ENCODE measurements at places on chromosomes 3 and 15. TPM values are rescaled to one million over a fixed set of nuclear protein-coding genes. Genes with fewer than 3 reads are reported as not detected.

DNA sequence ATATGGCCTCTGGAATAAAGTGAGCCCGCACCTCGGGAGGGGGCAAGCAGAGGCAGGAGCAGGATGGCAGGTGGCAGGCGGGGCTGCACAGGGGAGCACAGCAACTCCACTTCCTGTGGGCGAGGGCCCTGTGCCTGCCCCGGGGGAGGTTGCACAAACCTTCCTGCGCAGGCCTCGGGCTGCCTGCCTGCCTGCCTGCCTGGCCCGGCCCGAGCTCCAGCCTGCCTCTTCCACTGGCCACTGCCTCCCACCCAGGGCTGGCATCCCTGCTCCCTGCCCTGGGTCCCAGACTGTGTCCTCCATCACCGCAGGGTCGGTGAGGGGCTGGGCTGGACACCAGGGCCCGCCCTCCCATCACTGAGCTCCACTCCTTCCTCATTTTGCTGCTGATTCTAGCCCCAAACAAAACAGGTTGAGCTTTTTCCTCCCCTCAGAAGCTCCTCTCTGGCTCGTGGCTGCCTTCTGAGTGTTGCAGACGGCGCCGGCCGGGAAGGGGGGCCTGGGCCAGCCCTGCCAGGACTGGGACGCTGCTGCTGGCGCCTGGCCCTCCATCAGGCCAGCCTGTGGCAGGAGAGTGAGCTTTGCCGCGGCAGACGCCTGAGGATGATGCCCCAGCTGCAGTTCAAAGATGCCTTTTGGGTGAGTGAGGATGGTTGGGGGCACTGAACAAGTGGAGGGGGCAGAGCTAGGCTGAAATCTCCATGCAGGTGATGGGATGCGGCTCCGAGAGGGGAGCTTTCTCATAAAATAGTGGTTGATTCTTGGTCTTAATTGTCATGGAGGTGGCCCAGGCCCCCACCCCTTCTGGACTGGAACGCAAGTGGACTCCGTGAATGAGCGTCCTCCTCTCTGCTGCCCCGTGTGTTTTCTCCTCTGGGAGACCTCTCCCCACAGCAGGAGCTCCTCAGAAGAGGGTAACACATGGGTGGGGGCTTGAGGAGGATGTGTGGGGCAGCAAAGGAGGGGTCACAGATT lies at the start of gene PSTPIP1:
PSTPIP1 (plus strand) TSS at position 156 of the 975 bp plus-strand sequence; CDS start at position 604, 448 bp downstream.
- DNase-seq = no peak

GRCh38 chr15:38053205-38053604 lies 118.8 kb downstream of the TMCO5A start:
- no peak for DNase-seq

GRCh38 chr15:51759557-51760070 lies 8.2 kb downstream of the TMOD2 start:
- DNase-seq = no peak

- no peak for DNase-seq
These were observed 827.6 kb upstream of the CFAP20DC start for GRCh38 chr3:59877263-59878037.

DNA sequence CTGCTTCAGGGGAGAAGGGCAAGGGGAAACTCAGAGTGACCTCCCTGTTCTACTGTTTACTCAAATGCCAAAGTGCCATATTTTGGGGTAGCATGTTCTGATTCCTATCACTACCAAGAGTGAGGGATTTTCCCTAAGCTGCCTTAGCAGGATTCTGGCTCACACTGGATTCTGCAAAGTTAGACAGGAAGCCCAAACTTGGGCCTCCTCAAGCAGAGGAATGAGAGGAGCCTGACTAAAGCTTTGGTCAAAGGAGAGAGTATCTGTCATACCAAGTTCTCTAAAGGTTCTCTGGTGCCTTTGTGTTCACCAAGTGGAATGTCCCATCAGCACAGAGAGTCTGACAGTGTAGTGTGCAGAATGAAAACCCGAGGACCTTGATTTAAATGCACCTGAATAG lies 8.8 kb upstream of the RARB start:
- no peak for DNase-seq

GRCh38 chr15:62122249-62122648 lies 42.8 kb downstream of the C2CD4B start:
- DNase-seq = no peak

DNA sequence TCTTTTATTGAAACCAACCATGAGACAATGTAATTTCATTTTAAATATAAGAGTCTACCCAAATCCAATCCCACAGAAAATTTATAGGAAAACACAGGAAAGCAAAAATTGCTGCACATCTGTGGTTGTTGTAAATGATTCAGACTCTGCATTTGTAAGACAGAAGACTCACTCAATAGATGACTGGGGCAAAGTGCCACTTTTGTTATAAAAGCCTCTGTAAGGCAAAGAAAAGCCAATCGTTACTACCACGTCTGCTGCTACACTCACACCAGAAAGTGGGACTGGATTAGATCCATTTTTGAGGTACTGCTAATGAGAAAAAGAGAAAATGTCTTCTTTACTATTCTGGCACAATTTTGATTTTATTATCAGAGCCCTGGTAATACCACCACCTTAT lies 74.9 kb downstream of the SEMA6D start:
- DNase-seq = no peak

- no peak for DNase-seq
These were observed 557.7 kb upstream of the SGO1 start for GRCh38 chr3:20743553-20744321.

GRCh38 chr3:177906578-177907229 lies 629.5 kb upstream of the KCNMB2 start:
- DNase-seq = no peak

- no peak for DNase-seq
These were observed 11.0 kb upstream of the FBLN2 start for GRCh38 chr3:13537909-13538296.

GRCh38 chr15:101406526-101407195 lies 82.8 kb downstream of the PCSK6 start:
- no peak for DNase-seq

GRCh38 chr3:151345859-151346258 lies 16.5 kb upstream of the P2RY13 start:
- no peak for DNase-seq

DNA sequence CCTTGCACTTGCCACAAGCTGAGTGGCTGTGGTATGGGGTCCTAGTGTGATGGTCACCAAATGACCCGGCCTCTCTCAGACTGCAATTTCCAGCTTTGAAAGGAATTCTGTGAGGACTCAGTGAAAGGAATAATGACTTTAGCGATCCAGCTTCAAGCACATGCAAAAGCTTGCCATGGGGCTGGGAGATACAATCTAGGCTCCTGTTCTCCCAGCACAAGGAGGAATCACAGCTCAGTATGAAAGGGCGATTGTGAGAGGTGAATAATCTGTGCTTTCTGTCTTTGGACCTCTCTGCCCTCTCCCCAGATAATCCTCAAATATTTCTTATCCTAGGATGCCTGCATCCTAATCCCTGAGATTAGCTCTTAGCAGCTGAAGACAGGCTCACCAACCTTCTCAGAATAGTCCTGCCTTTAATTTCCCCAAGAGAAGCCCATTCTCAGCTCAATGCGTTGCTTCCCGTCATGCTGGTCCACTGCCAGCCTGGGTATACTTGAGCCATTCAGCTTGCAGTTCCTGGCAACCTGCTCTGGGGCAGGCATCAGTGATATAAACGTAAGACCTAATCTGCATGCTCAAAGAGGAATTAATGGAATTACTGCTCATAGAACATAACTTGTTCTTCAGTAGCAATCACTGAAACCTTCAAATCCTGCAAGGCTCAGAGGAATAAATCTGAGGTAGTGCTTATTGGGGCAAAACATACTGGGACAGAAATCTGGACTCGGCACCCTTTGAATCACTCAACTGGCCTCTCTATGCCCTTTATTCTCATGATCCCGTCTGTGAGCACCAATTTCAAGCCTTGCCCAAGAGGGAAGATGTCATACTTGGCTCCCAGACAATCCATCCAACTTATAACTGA lies 15.1 kb downstream of the TLNRD1 start:
- DNase-seq = no peak

GRCh38 chr3:62523672-62524071 lies 150.3 kb upstream of the FEZF2 start:
- DNase-seq = no peak

P3H2 gene
- total RNA-seq = 4.1 TPM

ARGFX gene
- total RNA-seq = not detected

CD200R1 gene
- not detected for total RNA-seq

Data from neural crest cell (in vitro differentiated cells).